Fibroblast of skin of scalp (primary cell): ENCODE measurements at places on chromosomes 5 and 9.
A peak's percentile ranks its signal among the peaks of the same experiment; 100 is the strongest.

- DNase-seq = peak; percentile 21
Measured at GRCh38 chr9:94772639-94773303, 46.3 kb downstream of the AOPEP start.

DNA sequence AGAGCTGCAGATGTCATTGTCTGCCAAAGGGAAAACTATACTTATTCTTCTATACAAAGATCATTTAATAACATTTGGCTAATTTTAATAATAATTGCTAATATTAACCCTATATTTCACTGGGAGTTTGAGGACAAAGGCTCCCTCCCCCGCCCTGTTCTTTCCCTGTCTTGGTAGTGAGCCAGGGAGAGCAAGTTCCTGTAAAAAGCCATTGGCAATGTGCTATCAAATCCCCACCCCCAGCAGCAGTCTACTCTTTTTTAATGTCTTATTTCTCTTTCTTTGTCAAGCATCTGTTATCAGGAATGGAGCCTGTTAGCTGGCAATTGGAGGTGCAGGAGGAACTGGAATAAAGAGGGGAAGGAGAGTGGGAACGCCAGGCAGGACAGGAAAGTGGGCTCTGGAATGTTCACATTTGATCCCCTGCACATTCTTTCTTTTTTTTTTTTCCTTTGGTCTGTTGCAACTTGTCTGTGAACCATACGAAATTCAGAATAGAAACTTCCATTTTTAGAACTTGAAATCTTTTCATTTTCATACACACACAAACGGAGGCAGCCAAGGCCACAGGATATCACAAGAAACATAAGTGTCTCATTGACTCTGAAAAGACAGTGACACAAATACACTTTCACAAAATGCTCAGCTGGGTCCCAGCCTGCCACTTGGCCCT, 664.8 kb upstream of the ZNF608 start:
- DNase-seq = peak; percentile 71

DNA sequence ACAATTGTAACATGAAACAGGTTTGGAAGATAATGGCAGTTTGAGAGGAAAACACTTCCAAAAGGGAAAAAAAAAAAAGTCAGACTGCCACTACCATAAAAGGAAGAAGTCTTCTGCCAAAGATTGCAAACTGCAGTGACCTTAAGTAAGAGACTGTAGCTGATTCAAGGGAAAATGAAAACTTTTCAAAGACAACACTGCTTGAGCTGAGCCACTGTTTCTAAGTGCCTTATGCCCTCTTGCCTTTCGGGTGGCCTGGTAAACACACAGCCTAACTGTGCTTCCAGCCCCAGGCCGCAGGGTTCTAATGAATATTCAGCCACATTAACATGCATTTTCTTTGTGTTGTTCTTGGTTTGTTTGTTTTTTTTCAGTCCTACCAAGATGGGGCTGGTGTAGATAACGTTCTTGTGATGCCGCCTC, 354.6 kb downstream of the BNC2 start:
- DNase-seq = peak; percentile 84

- no peak for DNase-seq
Measured at GRCh38 chr9:9563817-9564216, 1049.0 kb downstream of the PTPRD start.

- DNase-seq = no peak
Measured at GRCh38 chr9:95845751-95846150, 29.7 kb upstream of the ERCC6L2 start.

DNA sequence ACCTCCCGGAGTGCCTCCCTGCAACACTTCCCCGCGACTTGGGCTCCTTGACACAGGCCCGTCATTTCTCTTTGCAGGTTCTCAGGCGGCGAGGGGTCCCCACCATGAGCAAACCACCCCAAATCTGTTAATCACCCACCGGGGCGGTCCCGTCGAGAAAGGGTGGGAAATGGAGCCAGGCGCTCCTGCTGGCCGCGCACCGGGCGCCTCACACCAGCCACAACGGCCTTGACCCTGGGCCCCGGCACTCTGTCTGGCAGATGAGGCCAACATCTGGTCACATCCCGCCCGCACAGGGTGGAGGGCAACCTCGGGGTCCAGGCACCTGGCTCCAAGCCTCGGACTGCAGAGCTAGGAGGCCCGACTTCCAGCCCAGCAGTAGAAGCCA, 776 bp upstream of the TERT start:
- no peak for DNase-seq

DNA sequence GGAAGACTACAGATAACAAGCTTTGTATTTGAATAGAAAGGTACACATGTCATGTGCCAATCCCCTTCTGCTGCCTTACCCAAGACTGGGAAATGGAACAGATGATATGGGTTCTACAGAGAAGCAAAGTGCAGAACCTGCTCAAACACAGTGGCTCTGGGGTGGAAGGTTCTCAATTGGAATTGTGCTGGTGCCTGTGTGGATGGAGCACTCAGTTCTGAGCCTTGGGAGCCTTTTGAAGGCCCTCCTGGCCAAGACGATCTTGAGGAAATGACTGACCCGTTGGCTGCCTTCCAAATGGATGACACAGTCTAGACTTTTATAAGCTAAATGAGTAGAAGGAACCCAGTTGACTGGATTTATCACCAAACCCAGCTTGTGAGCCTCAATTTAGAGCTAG, 4.2 kb upstream of the PRSS3 start:
- peak; percentile 63 for DNase-seq

DNA sequence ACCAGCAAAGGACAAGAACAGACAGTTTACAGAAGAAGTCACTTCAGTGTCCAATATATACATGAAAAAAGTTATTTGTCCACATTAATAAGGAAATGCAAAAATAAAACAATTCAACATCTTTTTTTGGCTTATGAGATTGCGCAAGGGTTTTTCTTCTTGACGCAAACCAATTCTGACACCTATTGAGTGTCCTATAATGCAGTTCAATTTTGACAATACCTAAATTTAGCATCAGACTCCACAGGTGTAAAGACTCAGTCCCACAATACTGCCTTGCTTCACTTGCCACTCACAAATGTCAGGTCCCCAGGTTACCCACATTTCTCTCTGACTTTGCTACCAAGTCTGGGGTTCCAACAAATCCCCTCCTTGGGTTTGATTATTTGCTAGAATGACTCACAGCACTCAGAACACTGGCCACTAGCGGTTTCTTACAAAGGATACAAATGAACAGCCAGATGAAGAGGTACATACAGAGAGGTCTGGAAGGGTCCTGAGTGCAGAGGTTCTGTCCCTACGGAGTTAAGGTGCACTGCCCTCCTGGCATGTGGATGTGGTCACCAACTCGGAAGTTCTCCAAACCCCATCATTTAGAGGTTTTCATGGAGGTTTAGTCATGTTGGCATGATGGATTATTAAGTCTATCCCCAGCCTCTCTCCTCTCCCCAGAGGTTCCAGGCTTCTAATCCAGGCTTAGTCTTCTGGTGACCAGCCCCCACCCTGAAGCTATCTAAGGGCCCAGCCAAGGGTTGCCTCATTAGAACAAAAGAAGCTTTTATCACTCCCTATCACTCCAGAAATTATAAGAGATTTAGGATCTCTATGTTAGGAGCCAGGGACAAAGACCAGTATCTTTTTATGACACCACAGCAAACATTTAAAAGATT, 27.0 kb upstream of the SLC22A5 start:
- DNase-seq = no peak

- DNase-seq = peak; percentile 19
Measured at GRCh38 chr5:133967698-133968203, 674 bp downstream of the C5orf15 start.

GRCh38 chr5:151571270-151572173, 19.6 kb downstream of the FAT2 start:
- no peak for DNase-seq

DNA sequence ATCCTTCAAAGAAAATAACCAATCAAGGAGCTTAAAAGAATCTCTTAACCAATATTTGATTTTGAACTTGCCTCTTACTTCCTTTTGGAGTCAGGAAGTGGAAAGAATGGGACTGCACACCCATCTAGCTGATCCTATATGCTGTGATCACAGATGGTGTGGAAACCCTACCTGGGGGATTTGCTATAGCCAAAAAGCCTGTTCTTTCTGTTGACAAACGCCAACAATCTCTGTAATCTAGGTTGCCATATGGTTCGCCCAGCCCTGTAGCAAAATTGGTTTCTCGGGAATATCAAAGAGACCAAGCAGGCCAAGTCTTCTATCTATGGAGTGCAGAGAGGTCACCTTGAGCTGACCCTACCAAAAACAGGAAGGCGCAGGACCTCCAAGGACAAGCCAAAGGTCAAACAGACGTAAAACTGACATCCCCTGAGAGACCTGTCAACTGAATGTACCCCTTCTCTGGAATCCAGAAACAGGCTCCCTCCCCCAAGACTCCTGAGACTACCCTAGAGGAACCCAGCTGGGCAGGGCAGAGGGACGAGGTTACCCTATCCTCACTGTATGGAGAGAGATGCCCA, 19.4 kb downstream of the NRG2 start:
- DNase-seq = no peak

- no peak for DNase-seq
Measured at GRCh38 chr9:133538851-133539833, 4.6 kb downstream of the ADAMTSL2 start.

- DNase-seq = no peak
Measured at GRCh38 chr5:134592141-134592746, 40.4 kb downstream of the SAR1B start.

DNA sequence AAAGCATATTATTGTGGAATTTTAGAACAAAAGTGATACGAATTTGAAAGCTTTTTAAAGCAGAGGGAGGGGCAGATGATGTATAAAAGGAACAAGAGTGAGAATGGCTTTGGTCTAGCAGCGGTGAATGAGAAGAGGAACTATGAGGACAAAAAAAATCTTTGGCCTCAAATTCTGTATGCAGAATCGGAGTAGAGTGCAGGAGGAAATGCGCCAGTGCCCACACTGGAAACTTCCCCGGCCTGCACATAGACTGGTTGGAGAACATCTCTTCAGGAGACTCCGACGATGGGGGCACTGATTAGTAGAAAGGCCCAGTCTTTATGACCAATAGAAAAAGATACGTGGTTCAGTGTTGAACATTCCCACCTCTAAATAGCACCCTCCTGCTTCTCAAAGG, 51.3 kb downstream of the SLC46A2 start:
- no peak for DNase-seq

- DNase-seq = no peak
Measured at GRCh38 chr9:136769710-136770191, 5.4 kb upstream of the LCN15 start.

GRCh38 chr9:1882711-1883403, 132.3 kb upstream of the SMARCA2 start:
- no peak for DNase-seq

DNA sequence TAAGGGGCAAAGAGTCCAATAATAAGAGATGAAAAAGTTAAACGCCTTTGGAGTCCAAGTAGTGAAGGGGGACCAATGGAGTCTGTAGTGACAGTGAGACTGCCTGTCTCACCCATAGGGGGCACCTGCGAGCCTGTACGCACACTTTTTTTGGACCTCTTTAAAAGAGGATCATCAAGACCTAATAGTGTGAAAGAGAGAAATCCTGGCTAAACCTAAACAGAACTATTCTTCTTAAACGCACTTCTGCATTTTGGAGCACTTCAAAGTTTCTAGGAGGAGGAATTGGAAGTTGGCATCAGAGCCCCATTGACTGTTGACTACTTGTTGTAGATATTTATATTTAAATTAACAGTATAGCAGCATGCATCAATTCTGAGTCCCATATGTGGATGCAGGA, 636.1 kb upstream of the KLF4 start:
- no peak for DNase-seq

- no peak for DNase-seq
Measured at GRCh38 chr5:9920697-9921096, 290.5 kb upstream of the TAS2R1 start.

- peak; percentile 69 for DNase-seq
Measured at GRCh38 chr5:33891788-33892619, at the start of gene ADAMTS12. Gene ADAMTS12 (minus strand): TSS chr5:33891990. CDS start chr5:33891856, 134 bp downstream.

DNA sequence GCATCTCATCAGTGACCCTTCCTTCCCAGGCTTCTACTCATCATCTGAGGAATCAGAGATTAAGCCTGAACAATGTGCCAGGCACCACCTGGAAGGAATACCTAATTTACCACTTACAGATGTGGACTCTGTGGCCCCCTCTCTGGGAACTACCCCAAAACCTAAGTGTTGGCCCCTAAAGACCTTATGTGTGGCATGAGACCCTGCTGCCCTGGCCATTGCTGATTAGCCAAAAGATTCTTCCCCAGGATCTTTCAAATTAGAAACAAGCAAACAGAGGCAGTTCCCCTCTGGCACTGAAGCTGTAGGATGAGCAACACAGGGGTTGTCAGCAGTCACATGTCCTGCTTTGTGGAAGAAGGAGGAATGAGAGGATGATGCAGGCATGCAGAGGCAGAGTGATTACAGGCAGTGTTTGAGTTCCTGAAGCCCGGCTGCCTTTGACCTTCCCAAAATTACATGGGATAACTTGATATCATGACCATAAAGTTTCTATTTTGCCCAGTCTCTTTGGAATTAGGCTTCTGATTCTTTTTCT, 10.6 kb downstream of the SPINK4 start:
- DNase-seq = peak; percentile 13

- peak; percentile 14 for DNase-seq
Measured at GRCh38 chr5:119743927-119744326, 114.6 kb downstream of the FAM170A start.

DNA sequence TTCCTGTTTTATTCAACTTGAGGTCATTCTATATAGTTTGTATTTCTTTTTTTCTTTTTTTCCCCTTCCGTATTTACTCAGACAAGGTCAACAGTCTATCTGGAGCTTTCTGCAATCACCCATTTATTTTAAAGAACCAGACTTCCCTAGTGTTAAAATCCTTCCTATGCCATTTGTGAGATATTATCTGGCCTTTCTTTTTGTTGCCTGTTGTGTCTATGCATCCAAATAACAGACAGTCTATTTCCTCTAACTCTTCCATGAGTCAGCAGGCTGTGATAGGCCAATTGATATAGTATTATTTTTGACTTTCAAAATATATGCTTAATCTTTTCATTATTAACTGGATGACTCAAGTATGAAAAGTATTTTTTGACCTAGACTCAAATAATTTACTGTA, 291.2 kb upstream of the PTPRD start:
- DNase-seq = no peak

- no peak for DNase-seq
Measured at GRCh38 chr5:163604013-163604412, 98.6 kb downstream of the MAT2B start.

DNA sequence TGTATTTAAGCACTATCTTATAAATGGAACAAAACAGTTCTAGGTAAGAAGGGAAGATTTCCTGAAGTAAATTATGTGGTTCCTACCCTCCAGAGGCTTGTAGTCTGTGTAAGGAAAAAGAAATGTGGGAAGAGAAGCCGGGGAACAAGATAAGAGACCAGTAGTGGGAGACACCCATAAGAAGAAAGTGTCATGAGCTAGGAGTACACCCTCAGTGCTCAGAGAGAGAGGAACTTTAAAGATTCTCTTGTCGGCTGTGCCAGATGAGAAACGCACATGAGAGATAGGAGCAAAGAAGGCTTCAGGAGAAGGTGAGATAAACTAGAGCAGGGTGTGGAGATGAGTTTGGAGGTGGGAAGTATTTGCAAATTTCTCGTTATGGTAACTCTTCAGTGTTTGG, 18.1 kb downstream of the SLC36A1 start:
- DNase-seq = no peak

GRCh38 chr5:8349855-8350254, 480.9 kb downstream of the MTRR start:
- no peak for DNase-seq
